Caki2 (cell line): ENCODE measurements at places on chromosomes 1 and 21. TPM values are rescaled to one million over a fixed set of nuclear protein-coding genes. Genes with fewer than 3 reads are reported as not detected.

Gene BRINP3
- not detected in 2 replicates for total RNA-seq

- DNase-seq = peak; percentile 7
Measured at GRCh38 chr1:210262897-210263272, 30.3 kb downstream of the SERTAD4 start.

GRCh38 chr1:32957017-32957416 is 7.6 kb downstream of the RNF19B start:
- no peak for DNase-seq

DNA sequence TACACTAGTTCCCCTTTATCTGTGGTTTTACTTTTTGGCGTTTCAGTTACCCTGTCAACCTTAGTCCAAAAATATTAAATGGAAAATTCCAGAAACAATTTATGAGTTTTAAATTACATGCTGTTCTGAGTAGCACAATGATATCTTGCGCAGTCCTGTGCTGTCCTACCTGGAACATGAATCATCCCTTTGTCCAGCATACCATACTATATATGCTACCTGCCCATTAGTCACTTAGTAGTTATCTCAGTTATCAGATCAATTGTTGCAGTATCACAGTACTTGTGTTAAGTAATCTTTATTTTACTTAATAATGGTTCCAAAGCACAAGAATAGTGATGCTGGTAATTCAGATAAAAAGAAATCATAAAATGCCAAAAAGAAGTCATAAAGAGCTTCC is 52.7 kb downstream of the AGBL4 start:
- DNase-seq = no peak

DNA sequence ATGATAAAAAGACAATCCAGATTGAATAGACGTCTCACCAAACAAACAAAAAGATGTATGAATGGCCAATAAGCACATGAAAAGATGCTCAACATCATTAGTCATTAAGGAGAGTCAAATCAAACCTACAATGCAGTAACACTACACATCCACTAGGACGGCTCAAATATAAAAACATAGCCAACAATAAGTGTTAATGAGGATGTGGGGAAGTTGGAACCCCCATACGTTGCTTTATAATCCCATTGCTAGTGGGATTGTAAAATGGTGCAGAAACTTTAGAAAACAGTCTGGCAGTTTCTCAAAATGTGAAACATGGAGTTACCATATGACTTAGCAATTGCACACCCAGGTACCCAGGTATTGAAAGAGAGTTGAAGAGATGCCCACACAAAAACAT is 14.7 kb upstream of the IL24 start:
- DNase-seq = no peak

DNA sequence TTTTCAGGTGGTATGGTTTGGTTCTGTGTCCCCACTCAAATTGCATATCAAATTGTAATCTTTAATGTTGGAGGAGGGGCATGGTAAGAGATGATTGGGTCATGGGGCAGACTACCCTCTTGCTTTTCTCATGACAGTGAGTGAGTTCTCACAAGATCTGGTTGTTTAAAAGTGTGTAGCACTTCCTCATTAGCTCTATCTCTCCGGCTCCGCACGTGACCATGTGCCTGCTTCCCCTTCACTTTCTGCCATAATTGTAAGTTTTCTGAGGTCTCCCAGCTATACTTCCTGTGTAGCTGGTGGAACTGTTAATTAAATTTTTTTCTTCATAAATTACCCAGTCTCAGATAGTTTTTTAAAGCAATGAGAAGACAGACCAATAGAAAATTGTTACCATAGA is 843.2 kb downstream of the AMY1C start:
- DNase-seq = no peak

DNA sequence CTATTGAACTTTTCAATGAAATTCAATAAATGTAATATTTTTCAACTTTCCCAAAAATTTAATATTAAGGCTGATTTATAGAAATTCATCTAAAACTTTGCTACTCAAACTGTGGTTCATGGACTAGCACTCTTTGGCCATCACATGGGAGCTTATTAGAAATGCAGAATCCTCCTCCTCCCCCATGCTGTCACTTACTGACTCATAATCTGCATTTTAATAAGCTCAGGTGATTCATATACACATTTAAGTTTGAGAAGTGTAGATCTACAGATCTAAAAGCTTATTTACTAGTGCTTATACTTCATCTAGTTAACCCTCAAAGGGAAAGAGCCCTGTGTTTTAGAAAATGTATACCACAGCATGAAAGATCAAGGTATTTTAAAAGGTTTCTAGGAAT is 84.3 kb downstream of the HS2ST1 start:
- no peak for DNase-seq

DNA sequence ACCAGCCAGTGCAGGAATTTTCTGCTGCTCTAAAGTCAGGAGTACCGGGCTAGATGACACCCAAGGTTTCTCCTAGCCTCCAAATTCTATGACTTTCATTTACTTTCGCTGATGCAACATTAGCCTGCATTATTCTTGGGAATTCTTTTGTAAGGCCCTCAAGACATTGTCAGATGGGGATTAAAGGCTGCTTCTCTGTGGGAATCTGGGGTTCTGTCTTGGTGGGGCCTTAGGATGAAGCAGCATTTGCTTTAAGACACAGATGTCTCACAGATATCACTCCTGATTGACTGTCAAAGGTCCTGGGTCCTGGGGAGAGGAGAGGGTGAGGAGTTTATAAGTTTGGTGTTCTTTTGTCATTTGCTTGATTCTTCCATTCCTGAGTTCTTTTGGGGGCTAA is 11.6 kb downstream of the PKP1 start:
- no peak for DNase-seq

DNA sequence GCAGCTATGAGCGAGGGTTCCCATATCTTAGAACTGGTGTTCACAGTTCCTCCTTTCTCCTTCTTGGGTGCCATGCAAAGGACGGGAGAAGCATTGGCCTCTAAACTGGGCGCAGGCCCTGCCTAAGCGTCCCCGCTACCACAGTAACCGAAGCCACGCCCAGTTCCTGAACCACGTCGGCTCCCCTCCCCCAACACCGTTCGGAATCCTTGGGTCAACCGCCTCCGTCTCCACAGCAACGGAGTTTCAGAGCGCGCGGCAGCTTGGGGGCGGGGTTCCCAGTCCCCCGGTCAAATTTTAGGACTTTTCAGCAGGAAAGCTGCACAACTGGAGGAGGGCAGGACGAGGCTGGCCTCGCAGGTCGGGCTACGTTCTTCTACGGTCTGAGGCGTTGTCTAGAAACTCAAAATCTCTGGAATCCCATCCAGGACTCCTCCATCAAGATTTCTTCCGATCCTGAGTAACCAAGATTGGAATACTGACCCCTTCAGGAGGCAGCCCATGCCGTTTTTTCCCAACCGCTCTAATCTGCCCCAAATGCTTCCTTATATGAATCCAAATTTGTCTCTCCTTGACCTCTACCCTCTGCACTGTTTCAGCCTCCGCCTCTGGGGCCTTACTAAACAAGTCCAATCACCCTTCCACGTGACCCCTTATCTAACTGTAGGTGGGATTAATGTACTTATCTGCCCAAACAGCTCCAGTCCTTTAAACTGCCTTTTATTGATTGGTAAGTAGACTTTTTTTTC is at the start of gene SPAG17:
SPAG17 (minus strand) TSS at position 145 of the 749 bp plus-strand sequence; CDS start at position 74, 71 bp downstream.
- DNase-seq = peak; percentile 93

- DNase-seq = peak; percentile 56
Measured at GRCh38 chr1:173478094-173478674, 1.0 kb downstream of the PRDX6 start.

- DNase-seq = no peak
Measured at GRCh38 chr1:31354283-31354682, 18.6 kb downstream of the FABP3 start.

DNA sequence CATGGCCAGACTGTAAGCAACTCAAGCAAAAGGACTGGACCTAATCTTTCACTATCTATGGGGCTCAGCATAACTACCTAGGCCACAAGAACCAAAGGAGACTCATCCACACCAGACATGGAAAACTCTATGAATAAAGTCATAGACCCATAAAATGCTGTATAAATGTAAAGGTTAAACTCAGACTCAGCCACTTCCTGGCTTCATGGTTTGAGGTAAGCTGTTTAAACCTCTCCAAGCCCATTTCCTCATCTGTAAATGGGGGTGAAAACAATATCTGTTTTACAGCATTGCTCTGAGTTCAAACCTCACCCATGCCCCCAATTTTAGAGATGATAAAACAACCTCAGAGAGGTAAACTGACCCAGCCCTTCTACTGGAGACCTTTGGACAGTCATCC is 4.0 kb upstream of the SMIM12 start:
- DNase-seq = no peak

Gene IL23R
- not detected in 2 replicates for total RNA-seq

Gene SLC35F3
- total RNA-seq = 6.9 and 10.1 TPM in 2 replicates

Gene ADCY10
- total RNA-seq = 0.20 TPM in 1 of 2 replicates, not detected in the other

Gene AGT
- not detected in 2 replicates for total RNA-seq

- DNase-seq = no peak
Measured at GRCh38 chr1:162236201-162236600, 140.5 kb downstream of the SPATA46 start.

Gene ANXA9
- 1.2 and 1.3 TPM in 2 replicates for total RNA-seq

DNA sequence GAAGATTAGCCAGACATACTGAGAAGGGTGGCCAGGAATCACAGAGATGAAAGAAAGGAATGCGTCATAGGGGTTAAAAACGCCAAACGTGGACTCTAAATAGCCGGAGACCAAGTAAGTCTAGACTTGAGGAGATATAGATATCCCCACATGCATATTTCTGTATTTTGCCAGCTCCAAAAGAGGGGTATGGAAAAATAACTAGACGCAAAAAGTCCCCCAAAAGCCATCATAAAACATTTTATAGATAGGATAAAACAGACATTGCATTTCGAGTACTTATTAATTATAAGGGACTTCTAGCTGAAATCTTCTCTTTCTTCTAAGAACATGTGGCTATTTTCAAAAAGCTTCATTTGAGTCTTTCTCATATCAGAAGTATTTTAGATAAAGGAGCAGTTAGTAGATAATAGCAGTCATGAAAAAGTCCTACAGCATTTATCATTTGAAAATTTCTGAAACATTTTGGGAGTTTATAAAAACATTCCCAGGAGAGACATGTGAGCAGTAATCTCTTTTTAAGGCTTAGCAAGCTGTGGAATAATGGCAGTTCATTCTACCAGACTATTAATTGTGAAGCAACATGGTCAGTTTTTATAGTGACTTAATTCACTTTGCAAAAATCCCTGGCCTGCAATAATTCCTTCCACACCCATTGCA is 6.1 kb downstream of the KIF26B start:
- no peak for DNase-seq

Gene CELA2B
- not detected in 2 replicates for total RNA-seq

Gene AMY1C
- total RNA-seq = not detected in 2 replicates

- no peak for DNase-seq
Measured at GRCh38 chr1:245458761-245459174, 304.0 kb downstream of the KIF26B start.

Gene SYT14
- 0.23 TPM in 1 of 2 replicates, not detected in the other for total RNA-seq

DNA sequence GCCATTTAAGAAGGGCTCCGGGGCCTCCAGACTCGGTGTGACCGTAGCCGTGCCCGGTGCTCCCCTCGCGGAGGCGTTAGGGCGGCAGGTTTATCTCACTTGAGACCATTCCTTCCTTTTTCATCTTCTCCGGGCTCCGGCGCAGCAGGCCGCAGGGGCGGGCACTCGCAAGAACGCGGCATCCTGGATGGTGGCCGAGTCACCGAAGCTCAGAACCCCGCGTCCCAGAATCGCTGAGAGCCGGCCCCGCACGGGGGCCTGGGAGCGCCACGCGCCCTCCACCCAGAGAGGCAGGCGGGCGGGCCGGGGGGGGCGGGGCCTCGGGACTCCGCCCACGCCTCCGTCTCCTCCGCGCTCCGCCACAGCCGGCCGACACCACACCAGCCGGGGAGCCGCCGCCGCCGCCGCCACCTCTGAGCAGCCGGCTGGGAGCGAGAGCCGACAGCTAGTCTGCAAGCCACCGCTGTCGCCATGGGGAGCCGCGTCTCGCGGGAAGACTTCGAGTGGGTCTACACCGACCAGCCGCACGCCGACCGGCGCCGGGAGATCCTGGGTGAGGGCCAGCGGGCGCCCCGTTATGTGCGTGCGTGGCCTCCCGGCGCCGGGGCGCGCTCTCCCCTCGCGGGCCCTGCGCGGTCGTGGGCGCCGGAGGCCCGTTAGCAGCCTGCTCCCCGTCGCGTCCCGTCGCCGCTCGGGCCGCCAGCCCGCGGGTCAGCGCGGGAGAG is at the start of gene DEGS1:
DEGS1 (plus strand) TSS at position 375 of the 725 bp plus-strand sequence; CDS start at position 472, 97 bp downstream.
- DNase-seq = peak; percentile 92

DNA sequence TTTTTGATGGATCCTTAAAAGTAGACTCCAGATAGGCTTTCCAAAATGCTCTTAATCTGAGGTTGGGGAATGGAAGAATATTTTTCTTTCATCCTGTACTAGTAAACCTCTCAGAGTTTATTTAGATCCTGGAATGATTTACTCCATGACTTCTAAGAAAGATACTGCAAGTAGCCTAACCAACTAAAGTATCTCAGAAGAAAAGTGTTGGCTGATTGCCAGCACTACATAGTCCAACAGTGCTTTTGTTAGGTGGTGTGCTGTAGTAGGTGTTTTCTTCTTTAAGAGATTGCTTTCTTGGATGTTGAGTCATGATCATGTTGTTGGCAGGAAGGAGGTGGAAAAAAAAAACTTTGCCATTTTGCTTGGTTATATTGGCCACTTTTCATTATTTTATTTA is 119.8 kb downstream of the OSBPL9 start:
- peak; percentile 85 for DNase-seq

Gene RGS13
- total RNA-seq = not detected in 2 replicates

DNA sequence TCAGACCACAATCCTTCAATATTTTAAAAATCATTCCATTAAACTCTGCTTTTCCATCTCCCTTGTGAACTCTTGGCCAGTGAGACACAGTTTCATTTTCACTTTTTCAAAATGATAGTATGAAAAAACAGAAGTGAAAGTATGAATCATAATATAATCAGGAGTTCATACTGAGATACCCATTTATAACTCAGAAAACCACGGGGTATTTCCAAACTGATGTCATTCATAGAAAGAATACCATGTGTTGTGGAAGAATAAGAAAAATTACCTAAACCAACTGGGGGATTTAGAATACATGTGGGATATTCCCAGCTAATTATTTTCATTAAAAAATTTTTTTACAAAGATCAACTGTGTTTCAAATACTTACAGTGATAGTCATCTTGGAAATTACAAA is 149.9 kb downstream of the MRPL39 start:
- DNase-seq = peak; percentile 35

GRCh38 chr1:19974822-19975416 is 4.5 kb downstream of the PLA2G2A start:
- peak; percentile 35 for DNase-seq

- no peak for DNase-seq
Measured at GRCh38 chr1:111442457-111442856, 6.6 kb downstream of the WDR77 start.

GRCh38 chr1:179510038-179510437 is 65.7 kb downstream of the NPHS2 start:
- no peak for DNase-seq

Gene GJB4
- total RNA-seq = 0.44 TPM in 1 of 2 replicates, not detected in the other

- peak; percentile 13 for DNase-seq
Measured at GRCh38 chr1:94522304-94522703, 19.3 kb downstream of the F3 start.

- DNase-seq = no peak
Measured at GRCh38 chr21:33839167-33839716, 76.4 kb downstream of the ATP5PO start.

GRCh38 chr1:160097911-160098851 is at the start of gene IGSF8:
TSS of gene IGSF8 (minus strand) at chr1:160098619. CDS start at chr1:160098472, 147 bp downstream.
- DNase-seq = peak; percentile 43
